ENCODE measurements at places on chromosomes 2 and 18. TPM values are rescaled to one million over a fixed set of nuclear protein-coding genes. Genes with fewer than 3 reads are reported as not detected.

The CD226 gene
- 0.15 TPM for total RNA-seq

The IMMT gene
- 119 TPM for total RNA-seq

The CENPA gene
- total RNA-seq: 38.5 TPM

The UGT1A4 gene
- not detected for total RNA-seq

DNA sequence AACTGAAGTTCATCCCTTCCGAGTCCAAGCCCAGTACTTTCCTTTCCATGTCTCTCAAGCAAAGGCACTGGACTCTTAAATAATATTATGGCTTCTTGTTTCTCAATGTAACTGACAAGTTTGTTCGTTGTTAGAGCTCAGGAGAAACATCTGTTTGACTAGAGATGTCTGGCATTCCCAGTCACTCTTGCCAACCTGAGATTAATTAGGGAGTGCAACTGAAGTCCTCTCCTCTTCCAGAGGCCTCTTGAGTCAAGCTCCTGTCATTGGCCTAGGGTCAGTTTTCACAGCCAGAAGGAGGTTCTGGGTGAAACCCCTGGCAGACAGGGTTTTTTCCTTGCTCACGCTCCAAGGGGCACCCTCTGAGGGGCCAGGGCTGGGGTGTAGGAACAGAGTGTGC lies 196.1 kb downstream of the AGPS start:
- H3K36me3 ChIP-seq: no peaks in the 10 kb centered on the region
- no peak overlapping the region for H3K27ac ChIP-seq
- H3K4me1 ChIP-seq: peaks cover 53% of the 10 kb centered on the region
- H3K27me3 ChIP-seq: no peaks in the 10 kb centered on the region
- no peak for DNase-seq

- no peak overlapping the region for H3K27ac ChIP-seq
- H3K4me3 ChIP-seq: no peak overlapping the region
- no peaks in the 10 kb centered on the region for H3K4me1 ChIP-seq
- H3K36me3 ChIP-seq: no peaks in the 10 kb centered on the region
- DNase-seq: no peak
- H3K27me3 ChIP-seq: peaks cover 12% of the 10 kb centered on the region
Measured at GRCh38 chr2:171584001-171584400, 61.7 kb downstream of the CYBRD1 start.

DNA sequence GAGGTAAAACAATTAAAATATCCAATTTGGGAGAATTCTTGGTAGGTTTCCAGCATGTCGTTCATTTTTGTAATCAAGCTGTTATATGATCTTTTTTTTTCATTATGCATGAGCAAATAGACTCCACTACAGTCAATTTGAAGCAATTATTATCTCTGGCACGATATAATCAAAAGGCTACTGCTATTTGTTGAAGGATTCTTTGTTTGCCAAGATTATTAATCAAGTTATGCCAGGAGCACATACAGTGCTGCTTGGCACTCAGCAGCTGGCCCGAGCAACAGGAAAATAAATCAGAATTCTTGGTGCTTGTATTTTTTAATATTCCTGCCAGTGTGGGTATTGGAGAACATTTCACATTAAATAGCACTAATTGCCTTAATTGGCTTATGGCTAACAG lies 279.5 kb downstream of the RND3 start:
- H3K27ac ChIP-seq: no peak overlapping the region
- no peaks in the 10 kb centered on the region for H3K4me1 ChIP-seq
- H3K27me3 ChIP-seq: no peaks in the 10 kb centered on the region
- no peak for DNase-seq
- H3K36me3 ChIP-seq: no peaks in the 10 kb centered on the region
- no peak overlapping the region for H3K4me3 ChIP-seq

DNA sequence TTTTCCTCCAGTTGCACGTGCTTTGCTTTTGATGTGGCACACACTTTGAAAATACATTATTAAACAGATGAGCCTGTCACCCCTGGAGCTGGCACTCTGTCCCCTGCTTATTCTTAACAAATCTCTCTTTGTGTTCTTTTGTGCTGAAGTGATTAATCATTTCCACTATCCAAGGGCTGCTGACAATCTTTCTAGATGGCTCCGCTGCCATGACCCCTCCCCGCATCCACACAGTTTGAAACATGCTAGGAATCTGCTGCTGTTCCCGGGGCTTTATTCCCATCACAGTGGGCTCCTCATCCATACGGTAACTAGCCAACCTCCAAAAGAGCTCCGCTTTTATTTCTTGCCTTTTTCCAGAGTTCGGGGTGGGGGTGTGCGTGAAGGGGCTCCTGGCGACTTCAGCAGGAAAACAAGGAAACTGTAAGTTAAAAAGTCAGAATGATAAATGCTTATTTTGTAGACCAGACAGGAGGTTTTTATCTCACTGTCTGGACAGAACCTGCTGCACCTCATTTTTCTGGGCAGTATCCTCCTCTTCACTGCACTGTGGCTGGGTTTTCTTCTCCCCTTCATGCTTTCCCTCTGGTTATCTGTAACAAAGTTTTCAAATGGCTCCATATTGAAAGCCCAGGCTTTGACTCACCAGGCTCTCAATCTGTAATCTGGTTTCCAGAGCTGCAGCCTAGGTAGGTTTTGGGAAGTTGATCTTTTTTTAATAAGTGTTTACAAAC lies 319.7 kb downstream of the AFF3 start:
- no peaks in the 10 kb centered on the region for H3K27me3 ChIP-seq
- no peak overlapping the region for H3K27ac ChIP-seq
- no peaks in the 10 kb centered on the region for H3K36me3 ChIP-seq
- H3K4me3 ChIP-seq: no peak overlapping the region
- H3K4me1 ChIP-seq: no peaks in the 10 kb centered on the region

- no peaks in the 10 kb centered on the region for H3K27me3 ChIP-seq
- no peaks in the 10 kb centered on the region for H3K4me1 ChIP-seq
- H3K36me3 ChIP-seq: no peaks in the 10 kb centered on the region
- no peak for DNase-seq
- H3K27ac ChIP-seq: no peak overlapping the region
Measured at GRCh38 chr2:74109551-74109950, 38.2 kb downstream of the BOLA3 start.

Measured in HepG2 (cell line).